ENCODE measurements at places on chromosomes 2 and 18.

GRCh38 chr2:81247648-81248047, 943.1 kb upstream of the LRRTM1 start:
- no peak for DNase-seq

GRCh38 chr2:191860760-191861466, 14.0 kb upstream of the CAVIN2 start:
- no peak for DNase-seq

DNA sequence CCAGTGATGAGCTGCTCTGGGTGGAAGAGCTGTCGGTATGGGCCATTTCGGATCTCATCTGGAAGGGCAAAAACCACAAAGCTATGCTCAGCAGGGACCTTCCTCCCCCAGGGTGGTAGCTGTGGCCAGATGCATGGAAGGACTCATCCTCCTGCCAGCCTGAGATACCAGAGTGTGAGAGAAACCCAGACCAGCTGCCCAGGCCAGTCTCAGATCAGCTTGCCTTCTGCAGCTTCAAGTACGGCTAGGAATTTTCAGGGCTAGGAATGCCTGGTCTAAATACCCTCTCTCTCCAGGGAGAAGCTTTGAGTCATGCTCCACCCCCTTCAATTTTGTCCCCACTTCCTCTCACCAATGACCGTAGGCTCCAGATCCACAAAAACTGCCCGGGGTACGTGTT, 1.4 kb upstream of the TUBA4B start:
- DNase-seq, result no peak

- no peak for DNase-seq
Measured at GRCh38 chr2:181786371-181787228, 104.9 kb upstream of the ITPRID2 start.

- no peak for DNase-seq
Measured at GRCh38 chr2:28135324-28135723, 244.8 kb downstream of the BABAM2 start.

DNA sequence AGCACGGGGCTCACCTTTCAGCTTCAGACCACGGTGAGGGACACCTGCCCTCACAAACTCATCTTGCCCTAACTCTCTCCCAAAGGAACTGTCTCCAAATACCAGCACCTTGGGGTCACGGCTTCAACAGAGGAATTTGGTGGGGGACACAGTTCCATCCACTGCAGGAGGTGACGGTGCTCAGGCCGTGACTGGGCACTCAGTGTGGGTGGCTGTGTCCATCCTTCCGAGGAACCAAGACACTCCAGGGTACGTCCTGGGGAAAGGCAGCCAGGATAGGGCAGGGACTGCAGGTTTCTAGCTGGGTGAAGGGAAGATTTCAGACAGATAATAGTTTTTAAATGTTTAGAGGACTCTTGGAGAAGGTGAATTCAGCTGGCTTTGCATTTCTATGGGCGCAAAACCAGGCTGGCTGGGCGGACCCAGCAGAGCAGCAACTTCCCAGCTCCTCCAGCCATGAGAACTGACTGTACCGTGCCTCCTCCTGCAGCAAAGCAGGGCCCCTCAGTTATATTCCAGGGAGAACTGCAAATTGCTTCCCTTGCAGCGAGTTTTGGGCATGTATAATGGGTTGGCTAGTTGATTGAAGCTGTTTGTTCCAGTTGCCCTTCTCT, 23.9 kb upstream of the ALLC start:
- no peak for DNase-seq

DNA sequence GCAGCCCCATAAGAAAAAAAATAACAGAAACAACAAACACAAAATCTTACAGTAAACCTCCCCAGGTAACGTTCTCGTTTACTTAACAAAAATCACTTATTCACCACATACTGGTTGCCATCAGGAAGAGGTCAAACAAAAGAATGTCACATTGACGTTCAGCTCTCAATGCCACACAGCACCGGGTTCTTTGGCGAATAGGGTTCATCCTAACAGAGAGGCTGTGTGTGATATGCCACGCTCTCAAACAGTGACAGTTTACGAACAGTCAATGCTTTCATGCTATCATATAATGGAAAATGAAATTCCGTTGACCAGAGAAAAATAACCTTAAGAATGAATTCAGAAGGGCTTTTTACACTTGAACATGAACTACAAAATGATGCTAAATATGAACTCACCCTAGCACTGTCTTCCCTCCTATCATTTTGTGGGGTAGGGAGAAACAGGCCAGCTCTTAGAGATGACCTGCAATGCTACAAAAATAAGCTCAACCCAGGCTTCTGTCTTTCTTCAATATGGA, 2.0 kb downstream of the TMEM163 start:
- DNase-seq, result no peak

- no peak for DNase-seq
Measured at GRCh38 chr2:181484851-181485637, 27.9 kb downstream of the ITGA4 start.

DNA sequence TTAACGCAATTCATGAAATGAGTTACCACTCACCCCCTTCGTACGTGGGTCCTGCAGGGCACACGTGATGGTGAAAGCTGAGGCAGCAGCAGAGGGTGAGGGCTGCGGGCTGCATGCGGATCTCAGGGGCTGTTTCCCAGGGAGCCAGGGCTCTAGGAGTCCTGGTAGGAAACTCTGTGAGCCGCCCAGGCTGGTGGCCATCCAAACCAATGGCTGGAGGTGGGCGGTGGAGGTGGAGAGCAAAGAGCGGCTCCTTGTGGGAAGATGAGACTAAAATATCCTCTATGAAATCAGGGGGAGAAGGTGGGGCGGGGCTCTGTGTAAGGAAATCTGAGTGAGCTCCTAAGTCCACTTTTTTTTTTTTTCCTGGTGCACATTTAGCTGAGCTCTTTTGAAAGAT, 120.1 kb upstream of the SLC1A4 start:
- DNase-seq, result no peak

DNA sequence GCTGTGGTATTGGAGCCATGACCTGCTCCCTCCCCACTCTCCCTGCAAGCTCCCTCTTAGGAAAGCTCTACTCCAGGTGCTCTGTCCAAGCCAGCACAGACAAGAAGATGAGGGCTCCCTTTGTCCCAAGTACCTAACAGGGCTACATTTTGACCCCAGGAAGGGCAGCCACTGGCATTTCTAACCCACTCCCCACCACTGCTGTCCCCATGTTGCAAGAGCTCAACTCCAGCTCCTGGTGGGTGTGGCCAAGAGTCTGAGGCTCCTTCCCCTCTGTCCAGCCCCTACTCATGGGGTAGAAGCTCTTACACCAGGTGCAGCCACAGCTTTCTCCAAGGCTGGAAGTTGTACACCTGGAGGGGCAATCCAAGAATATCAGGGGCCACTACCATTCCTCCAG, 127.0 kb upstream of the NPAS2 start:
- DNase-seq, result no peak

GRCh38 chr18:14927701-14928100, 179.7 kb downstream of the ANKRD30B start:
- DNase-seq, result no peak

GRCh38 chr2:45669032-45669486, 17.6 kb downstream of the PRKCE start:
- no peak for DNase-seq

- no peak for DNase-seq
Measured at GRCh38 chr2:40213619-40214018, 238.3 kb downstream of the SLC8A1 start.

DNA sequence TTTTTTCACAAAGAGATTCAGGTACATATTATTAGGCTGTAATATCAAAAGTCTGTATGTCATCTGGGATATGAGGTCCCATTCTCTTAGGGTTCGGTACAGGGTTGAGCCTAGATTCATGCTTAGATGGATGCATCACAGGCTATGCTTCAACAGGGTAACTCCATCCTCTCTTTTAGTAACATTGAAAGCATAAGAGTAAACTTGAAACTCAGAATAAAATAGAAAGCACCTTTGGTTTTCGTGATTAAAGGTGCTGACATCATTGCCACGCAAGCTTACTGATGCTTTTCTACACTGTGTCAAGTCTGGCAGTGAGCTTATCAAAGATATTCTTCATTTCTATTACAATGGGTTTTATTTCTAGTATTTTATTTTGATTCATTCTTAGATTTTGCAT, 419.1 kb upstream of the DSEL start:
- no peak for DNase-seq

DNA sequence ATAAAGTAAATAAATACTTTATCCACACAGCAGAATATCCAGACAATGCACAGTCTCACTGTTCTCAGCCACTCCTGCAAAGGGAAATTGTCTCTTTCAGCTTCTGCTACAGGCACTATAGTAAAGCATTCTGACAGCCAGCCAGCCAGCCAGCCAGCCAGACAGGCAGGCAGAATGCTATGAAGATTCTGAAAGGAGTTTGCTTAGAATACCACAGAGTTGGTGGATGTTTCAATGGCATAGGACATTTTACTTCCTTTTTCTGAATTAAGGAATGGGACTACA, 116.1 kb upstream of the CYP26B1 start:
- no peak for DNase-seq

DNA sequence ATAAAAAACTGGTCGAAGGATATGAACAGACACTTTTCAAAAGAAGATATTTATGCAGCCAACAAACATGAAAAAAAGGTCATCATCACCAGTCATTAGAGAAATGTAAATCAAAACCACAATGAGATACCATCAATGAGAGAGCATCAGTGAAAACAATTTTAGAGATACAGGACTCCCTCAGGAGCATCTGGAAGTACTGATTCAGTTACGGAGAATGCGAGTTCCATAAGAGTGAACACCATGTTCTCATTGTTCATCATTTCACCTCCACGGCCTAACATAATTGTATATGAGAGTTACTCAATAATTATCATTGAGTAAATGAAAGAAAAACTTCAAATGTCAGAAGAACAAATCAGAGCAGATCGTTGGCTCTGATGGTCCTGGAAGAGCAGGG, 140.9 kb upstream of the TANK start:
- DNase-seq, result no peak

GRCh38 chr2:109242210-109242653, 113.2 kb downstream of the SH3RF3 start:
- DNase-seq, result no peak

- no peak for DNase-seq
Measured at GRCh38 chr2:154804451-154804850, 106.0 kb downstream of the KCNJ3 start.

GRCh38 chr2:20291846-20292408, 58.7 kb downstream of the PUM2 start:
- no peak for DNase-seq

DNA sequence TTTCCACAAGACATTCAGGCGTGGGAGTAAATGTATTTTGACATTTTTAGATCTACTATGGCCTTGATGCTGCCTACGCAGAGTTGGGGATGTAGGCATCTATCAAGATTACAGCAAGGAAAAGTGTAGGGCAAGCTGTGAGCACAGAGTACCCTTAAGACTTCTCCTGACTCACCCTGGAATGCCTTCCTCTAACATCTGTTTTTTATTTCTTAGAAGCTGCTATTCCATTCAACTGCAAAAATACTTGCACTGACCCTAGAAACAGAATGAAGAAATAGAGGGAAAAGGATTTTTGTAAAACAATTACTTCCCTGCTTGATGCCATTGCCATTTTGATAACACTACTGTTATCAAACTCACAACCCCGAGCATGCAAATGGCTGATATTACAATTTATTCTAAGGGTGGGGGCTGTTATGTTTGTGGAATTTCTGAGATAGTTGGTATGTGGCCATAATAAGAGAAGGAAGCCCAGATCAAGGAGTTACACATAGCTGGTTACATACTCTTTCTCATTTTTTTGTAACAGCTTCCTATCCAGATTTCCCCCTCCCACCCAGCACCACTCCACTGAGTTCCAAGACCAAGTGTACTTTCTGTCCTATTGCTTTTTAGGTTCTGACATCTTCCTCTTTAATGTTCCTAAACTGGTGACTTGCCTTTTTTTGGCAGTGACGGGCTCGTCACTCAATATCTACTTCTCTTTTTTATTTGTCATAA, 6.0 kb upstream of the ROCK1 start:
- DNase-seq, result no peak

GRCh38 chr2:241029599-241030332, 31.3 kb downstream of the SNED1 start:
- DNase-seq, result no peak

DNA sequence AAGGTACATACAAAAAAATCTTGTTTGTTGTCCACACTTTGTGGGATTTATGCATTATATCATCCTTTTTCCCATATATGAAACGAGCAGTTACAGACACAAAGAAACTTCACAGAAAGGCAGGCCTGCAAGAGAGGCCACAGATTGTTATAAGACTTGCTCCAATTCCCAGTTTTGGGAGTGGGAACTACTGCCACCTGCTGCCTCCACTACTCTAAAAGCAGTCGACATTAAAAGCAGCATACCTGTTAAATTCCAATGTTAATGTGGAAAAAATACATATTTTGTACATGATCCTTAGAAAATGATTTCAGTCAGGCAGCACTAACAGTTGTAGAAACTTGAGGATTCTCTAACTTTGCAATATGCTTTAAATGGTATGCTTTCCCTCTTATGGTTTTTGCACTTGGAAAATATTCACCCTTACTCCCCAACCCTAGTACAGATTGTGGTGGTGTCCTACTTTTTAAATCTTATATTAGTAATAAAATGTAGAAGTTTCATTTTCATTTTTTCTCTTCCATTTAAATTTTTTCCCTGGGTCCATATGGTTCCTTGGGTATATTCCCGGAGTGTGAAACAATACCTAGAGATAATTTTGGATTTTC, 37.9 kb downstream of the SLC38A11 start:
- DNase-seq, result peak; percentile 48

- no peak for DNase-seq
Measured at GRCh38 chr2:54898456-54899226, 151.6 kb downstream of the RTN4 start.

DNA sequence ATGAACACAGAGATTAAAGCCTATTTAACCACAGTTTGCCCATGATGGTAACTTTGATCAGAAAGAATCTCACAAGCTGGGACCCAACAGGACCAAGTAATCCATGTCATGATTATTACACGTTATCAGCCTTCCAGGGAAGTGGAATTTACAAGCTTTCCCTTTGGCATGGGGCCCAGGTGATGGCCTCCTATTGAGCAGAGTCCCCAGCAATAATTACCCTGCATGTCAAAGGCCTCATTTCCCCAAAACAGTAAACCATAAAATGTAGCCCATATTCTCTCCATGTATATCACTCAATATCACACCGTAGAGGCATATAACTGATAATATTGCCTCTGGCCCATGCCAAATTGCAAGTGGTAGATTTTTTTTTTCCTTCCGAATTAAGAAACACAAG, 38.9 kb downstream of the PRKRA start:
- no peak for DNase-seq

DNA sequence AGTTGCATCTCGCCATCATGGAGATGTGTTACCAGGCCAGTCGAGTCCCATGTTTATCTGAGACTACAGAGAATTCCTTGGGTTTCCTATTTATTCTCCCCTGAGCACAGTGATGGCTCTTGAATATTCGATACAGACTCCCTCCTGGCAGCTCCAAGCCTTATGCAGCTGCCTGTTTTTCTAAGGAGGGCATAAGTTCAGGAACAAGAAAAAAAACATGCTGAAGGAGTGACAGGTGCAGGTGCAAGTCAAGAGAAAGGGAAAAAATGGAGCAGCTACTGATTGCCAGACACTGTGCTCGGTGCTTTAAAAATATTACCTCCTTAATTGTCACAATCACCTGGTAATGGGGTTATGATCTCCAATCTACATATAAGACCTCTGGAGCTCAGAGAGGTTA, 177.2 kb upstream of the DPP10 start:
- no peak for DNase-seq

- DNase-seq, result peak; percentile 10
Measured at GRCh38 chr2:24402242-24403097, 42.1 kb upstream of the ITSN2 start.

- DNase-seq, result no peak
Measured at GRCh38 chr2:40332191-40332826, 119.6 kb downstream of the SLC8A1 start.

- no peak for DNase-seq
Measured at GRCh38 chr2:150204451-150204850, 283.0 kb downstream of the RND3 start.

Measured in transverse colon (tissue), 4 donors.